ENCODE measurements at places on chromosomes 4 and X. TPM values are rescaled to one million over a fixed set of nuclear protein-coding genes. Genes with fewer than 3 reads are reported as not detected.

GRCh38 chr4:7381890-7382633 is 52.7 kb downstream of the PSAPL1 start:
- DNase-seq = no peak

DNA sequence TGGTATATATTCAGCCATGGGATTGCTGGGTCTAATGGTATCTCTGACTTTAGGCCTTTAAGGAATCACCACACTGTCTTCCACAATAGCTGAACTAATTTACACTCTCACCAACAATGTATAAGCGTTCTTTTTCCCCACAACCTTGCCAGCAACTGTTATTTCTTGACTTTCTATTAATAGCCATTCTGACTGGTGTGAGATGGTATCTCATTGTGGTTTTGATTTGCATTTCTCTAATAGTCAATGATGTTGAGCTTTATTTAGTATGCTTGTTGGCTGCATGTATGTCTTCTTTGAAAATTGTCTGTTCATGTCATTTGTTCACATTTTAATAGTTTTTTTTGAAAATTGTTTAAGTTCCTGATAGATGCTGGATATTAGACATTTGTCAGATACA is 235.2 kb downstream of the HEPH start:
- no peak for DNase-seq

DNA sequence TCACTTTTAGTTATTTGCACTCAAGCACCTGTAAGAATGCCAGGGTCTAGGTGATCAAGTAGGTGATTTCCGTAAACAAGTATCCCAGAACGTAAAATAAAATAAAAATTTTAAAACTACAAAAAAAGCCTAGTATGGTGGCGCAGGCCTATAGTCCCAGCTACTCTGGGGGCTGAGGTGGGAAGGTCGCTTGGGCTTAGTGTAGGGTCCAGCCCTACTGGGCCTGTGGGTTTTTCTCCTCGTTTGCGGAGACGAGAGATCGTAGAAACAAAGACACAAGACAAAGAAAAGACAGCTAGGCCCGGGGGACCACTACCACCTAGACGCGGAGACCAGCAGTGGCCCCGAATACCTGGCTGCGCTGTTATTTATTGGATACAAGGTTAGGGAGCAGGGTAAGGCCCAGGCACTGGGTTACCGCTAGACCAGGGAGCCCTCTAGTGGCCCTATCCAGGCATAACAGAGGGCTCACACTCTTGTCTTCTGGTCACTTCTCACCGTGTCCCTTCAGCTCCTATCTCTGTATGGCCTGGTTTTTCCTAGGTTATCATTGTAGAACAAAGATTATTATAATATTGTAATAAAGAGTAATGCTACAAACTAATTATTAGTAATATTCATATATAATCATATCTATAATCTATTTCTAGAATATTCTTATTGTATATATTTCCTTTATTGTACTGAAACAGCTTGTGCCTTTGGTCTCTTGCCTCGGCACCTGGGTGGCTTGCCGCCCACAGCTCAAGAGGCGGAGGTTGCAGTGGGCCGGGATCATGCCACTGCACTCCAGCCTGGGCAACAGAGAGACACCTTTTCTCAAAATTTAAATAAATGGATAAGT is 38.4 kb downstream of the SAGE1 start:
- DNase-seq = peak; percentile 64

DNA sequence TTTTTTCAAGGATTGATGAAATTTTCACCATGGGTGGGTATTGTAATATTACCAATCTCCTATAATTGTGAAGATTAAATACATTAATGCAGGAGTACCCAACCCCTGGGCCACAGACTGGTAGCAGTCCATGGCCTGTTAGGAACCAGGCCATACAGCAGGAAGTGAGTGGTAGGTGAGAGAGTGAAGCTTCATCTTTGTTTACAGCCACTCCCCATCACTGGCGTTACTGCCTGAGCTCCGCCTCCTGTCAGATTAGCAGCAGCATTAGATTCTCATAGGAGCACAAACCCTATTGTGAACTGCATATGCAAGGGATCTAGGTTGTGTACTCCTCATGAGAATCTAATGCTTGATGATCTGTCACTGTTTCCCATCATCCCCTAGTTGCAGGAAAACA is 15.1 kb downstream of the RAPGEF2 start:
- no peak for DNase-seq

- DNase-seq = peak; percentile 61
These were observed 23.7 kb upstream of the UBA1 start for GRCh38 chrX:47169726-47170515.

GRCh38 chr4:100248476-100248875 is 58.2 kb upstream of the DDIT4L start:
- DNase-seq = no peak

GRCh38 chrX:154013614-154014360 is 5.9 kb downstream of the IRAK1 start:
- DNase-seq = peak; percentile 45

GRCh38 chrX:110042496-110042895 is 39.6 kb downstream of the TMEM164 start:
- no peak for DNase-seq

DNA sequence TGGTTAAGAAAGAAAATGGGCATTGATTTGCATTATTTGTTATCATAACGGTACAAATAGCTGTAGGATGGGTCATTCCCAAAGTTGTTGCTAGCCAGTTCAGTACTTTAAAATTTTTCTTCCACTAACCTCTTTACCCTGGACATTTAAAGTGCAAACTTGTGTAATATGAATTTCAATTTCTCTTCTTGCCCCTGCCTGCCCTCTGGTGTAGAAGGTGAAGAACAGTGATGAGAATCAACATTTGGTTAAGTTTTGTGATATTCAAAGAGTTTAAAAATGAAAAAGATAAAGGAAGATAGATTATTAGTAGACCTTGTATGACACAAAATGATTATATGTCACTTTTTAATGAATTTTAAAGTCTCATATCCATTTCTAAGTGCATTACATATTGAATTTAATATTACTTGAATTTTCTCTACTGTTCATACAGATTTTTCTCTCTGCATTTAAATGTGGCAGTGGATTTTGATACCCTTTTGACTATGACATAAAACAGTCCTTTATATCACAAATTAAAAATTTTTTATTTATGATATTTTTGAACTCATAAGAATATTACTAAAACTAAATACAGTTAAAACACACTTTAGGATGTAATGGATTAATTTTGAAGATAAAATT is 337.7 kb downstream of the BMPR1B start:
- peak; percentile 19 for DNase-seq

DNA sequence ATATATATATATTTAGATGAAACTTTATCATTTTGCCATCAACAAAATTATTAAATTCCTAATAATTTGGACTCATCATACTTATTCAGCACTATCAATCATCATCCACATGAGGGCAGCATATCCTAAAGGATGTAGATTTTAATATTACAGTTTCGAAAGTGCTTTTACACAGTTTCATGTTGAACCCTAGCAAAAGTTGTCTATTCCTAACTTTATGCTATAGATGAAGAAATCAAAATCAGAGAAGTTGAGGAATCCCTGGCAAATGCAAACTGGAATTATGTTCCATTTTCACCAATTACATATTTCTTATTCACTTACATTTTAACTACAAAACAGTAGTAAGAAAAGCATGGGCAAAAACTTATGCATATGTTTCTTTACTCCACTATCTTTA is 36.6 kb upstream of the UGT2A1 start:
- peak; percentile 7 for DNase-seq

DNA sequence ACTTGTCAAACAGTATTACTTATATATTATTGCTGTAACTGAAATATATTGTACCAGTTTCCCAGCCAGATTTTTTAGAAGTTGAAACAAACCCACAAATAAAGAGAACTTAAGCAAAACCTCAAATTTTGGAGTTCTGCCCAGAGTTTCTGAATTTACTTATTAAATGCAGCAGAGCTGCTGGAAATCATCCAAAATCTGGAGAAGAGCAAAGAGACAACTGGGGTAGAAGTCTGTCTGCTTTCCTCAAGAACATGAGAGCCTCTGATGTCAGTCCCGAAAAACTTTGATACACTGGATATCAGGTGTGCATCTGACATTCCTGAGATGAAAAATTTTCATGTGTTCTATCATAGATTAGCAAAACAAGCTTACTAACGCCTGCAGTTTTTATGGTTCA is 325.9 kb downstream of the NR3C2 start:
- DNase-seq = peak; percentile 59

GRCh38 chr4:185369731-185370130 is 26.0 kb downstream of the LRP2BP start:
- DNase-seq = no peak

DNA sequence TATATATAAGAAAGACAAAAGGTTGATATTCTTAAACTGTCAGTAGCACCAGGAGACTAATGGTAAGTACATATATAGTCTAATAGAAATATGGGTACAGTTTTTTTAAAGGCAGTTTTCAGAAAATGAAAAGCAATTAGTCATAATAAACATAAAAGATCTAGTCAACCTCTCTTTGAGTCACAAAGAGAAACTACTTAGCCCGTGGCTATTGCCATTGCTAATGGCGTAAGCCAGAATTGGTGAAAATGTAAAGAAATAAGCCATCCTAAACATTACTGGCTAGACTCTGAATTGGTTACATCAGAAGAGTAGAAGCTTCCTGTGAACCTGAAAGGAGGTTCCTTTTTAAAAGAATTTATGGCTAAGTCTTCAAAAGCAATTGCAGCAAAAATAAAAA is 668.7 kb upstream of the CPEB2 start:
- DNase-seq = no peak

GRCh38 chr4:98452091-98452490 is 190.9 kb downstream of the RAP1GDS1 start:
- DNase-seq = no peak

- no peak for DNase-seq
These were observed 27.5 kb upstream of the PDGFC start for GRCh38 chr4:156999175-156999517.

DNA sequence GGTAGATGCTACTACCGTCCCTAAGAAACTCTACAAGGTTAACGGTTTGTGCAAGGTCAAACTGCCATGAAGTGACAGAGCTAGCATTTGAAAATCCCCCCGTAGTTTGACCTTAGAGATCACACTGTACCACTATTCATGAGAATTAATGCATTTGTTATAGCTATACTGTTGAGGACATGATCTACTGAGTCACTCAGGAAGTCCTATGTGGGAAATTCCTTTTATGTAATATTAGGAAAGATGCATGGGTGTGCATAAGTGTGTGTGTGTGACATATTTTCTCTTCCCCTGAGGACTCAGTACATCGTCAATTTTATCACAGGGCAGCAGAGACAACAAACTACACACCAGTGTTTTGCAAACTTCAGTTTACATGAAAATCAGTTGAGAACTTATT is 141.1 kb downstream of the FBXW7 start:
- DNase-seq = no peak

- no peak for DNase-seq
These were observed 1503.8 kb upstream of the PABPC4L start for GRCh38 chr4:135705343-135705742.

- DNase-seq = peak; percentile 12
These were observed 132.8 kb downstream of the DTHD1 start for GRCh38 chr4:36414248-36414647.

DNA sequence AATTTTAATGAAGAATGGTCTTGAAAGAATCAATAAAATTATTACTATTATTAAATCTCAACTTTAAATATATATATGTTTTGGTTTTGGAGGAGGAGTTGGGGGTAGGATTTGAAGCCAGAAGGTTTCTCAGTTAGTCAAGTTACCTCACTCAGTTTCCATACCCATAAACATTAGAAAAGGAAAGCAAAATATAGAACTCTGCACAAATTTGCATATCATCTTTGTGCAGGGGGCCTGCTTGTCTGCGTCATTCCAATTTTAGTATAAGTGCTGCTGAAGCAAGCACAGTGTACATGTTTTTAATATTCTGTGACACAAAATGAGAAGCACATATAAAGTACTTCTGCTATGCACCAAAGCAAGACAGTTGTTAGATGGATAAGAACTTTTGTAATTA is 47.5 kb upstream of the SCRG1 start:
- no peak for DNase-seq

GRCh38 chr4:165684177-165684805 is 188.7 kb upstream of the TLL1 start:
- DNase-seq = peak; percentile 70

- DNase-seq = no peak
These were observed 493.0 kb upstream of the PITX2 start for GRCh38 chr4:111115881-111116280.

DNA sequence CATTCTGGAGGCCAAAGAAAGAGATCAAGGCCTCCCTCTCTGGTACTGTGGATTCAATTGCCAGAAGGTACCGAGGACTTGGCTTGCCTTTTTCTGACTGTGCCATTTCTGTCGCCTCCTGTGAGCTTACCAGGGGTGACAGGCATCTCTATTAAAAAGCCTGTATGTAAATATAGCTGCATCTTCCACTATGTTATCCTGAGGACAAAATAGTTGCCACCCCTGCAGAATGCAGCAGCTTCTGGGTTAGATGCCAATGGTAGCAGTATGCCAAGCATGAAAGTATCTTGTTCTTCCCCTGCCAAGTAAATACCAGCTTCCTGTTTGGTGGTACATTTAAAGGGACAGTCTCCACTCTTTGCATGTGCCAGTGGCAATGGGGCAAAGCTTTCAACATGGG is 10.7 kb downstream of the TRPC5OS start:
- peak; percentile 25 for DNase-seq

GRCh38 chr4:188822698-188823097 is 683.5 kb downstream of the TRIML1 start:
- DNase-seq = no peak

GRCh38 chr4:176044589-176044951 is 21.1 kb upstream of the WDR17 start:
- DNase-seq = peak; percentile 62

Gene PPP3CA
- total RNA-seq = 0.06 TPM

Gene SERTM2
- total RNA-seq = not detected

Gene CSAG3
- total RNA-seq = not detected

Gene CD99L2
- total RNA-seq = 26.1 TPM

Gene TACC3
- 164 TPM for total RNA-seq

Gene F8
- 0.18 TPM for total RNA-seq

Gene MAGEB5
- not detected for total RNA-seq

Gene SRPX2
- 13.4 TPM for total RNA-seq

Gene HTN1
- not detected for total RNA-seq

Gene HTT-AS
- total RNA-seq = not detected
